ENCODE measurements at places on chromosomes 5 and 9. TPM values are rescaled to one million over a fixed set of nuclear protein-coding genes. Genes with fewer than 3 reads are reported as not detected.

DNA sequence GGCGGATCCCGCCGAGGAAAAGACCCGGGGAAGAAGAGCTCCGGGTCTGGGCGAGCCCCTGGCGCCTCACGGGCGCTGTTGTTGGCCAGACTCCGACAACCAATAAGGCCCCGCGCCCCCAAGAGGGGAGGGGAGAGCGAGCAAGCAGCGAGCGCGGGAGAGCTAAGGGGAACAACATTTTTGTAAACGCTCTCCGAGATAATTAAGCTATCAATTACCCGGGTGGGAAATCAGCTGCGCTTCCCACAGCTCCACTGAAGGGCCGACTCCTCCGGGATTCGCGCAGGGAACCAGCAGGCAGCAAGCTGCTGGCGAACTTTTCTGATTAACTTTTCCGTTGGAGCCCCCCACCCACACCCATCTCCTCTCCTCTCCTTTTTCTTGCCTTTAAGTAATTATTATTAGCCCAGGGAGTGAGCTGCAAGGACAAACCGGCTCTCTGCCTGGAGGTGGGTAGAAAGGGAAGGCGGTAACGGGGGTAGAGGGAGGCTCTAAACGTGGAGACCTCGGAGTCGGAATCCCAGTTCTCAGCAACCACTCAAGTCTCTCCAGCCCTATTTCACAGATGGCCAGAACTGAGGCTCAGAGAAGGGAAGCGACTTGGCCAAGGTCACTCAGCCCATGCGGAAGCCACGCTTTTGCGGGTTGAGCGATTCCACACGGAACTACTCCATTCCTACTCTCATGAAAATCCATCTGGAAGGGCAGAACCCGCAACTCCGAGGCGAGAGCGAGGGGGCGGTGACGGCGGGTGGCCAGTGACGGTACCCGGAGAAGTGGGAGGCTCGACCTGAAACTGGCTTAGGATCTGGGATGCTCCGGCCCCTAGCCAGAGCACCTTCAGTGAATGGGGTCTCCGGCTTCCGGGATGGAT, 1.3 kb downstream of the ASTN2 start:
- peaks cover 26% of the 10 kb centered on the region for H3K4me1 ChIP-seq
- H3K27ac ChIP-seq = no peak overlapping the region
- DNase-seq = peak; percentile 15
- H3K4me3 ChIP-seq = peak overlapping the region; percentile 36
- H3K27me3 ChIP-seq = peaks cover 52% of the 10 kb centered on the region
- no peaks in the 10 kb centered on the region for H3K36me3 ChIP-seq

The DMRTA1 gene
- 0.35 TPM for total RNA-seq

- no peaks in the 10 kb centered on the region for H3K36me3 ChIP-seq
- H3K27ac ChIP-seq = no peak overlapping the region
- DNase-seq = no peak
- H3K4me1 ChIP-seq = no peaks in the 10 kb centered on the region
- no peaks in the 10 kb centered on the region for H3K27me3 ChIP-seq
These were observed 60.3 kb downstream of the TLE4 start for GRCh38 chr9:79632060-79632459.

DNA sequence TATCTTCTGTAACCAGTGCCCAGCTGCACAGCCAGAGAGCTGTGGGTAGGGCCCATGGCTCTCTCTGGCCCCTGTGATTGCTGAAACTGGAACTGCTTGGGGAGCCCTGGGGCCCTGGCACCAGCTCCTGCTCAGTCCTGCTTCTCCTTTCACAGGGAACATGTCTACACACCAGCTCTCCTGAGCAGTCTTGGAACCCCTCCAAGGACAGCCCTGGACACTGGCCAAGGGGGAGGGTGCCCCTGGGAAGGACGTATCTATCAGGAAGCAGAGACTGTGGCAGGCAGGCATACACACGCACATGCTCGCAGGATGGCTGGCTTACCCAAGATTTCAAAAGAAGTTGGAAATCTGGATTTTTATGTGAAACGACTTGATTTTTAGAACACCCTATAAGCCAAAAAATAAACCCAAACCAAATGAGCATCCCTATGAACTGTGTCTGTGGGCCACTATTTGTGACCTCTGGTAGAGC, 8.8 kb upstream of the TRAF1 start:
- no peak overlapping the region for H3K4me3 ChIP-seq
- H3K27ac ChIP-seq = peak overlapping the region; percentile 97
- DNase-seq = peak; percentile 94
- no peaks in the 10 kb centered on the region for H3K27me3 ChIP-seq
- peaks cover 48% of the 10 kb centered on the region for H3K4me1 ChIP-seq

The SH3PXD2B gene
- 19.2 TPM for total RNA-seq

DNA sequence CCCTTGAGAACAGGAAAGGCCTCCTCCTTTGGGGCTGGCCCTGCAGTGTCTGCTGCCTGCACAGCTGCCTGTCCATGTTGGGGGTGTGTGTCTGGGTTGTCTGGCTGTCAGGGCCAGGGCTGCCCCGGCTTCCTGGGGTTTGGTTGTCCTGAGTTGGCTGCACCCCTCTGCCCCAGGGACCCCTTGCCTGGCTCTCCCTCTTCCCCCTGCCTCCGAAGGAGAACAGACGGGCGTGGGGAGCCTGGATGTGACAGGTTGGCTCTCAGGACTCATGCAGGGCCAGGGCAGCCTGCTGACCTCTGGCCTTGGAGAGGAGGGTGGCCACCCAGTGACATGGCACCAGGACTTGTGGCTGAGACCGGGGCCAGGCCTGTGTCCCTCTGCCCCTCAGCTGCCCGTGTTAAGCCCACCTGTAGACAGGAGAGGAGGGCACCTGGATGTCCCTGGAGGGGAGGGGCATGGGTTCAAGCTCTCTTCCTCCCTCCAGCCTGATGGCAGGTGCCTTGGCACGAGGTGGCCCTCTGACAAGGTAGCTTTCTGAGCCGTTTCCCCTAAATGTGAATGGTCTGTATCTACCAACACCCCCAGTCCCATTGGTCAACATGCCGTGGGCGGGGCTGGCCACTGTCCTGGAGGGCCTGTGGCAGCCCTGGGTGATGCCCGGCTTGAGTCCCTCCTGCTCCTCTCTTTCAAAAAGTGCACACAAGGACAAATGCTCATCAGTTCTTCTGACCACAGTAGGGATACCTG, 34.9 kb downstream of the WNK2 start:
- DNase-seq = no peak
- no peak overlapping the region for H3K4me3 ChIP-seq
- no peak overlapping the region for H3K27ac ChIP-seq
- no peaks in the 10 kb centered on the region for H3K27me3 ChIP-seq
- peaks cover 38% of the 10 kb centered on the region for H3K4me1 ChIP-seq

The NTNG2 gene
- 0.58 TPM for total RNA-seq

The ANKRD33B gene
- total RNA-seq = 1.7 TPM

GRCh38 chr9:119370816-119371215, 1.6 kb upstream of the BRINP1 start:
- H3K27me3 ChIP-seq = peaks cover 35% of the 10 kb centered on the region
- H3K4me1 ChIP-seq = no peaks in the 10 kb centered on the region
- H3K27ac ChIP-seq = no peak overlapping the region
- DNase-seq = peak; percentile 61
- no peak overlapping the region for H3K4me3 ChIP-seq

DNA sequence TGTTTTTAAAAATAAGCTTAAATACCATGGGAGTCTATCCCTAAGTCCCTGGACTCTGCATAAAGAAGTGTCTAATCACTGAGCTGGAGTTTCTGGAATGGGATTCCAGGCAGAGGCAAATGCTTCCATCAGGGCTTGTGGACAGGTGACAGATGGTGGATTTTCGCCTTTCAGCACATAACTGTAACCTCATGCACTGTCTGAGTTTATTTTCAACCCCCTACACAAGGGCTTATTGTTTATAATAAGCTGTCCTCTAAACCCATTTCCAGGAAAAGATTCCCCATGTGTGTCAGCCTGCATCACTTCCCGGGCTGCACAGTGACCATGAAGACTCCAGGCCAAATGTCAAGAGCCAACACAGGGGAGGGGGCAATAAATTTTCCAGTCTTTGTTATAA, 264.0 kb downstream of the PIK3R1 start:
- H3K27me3 ChIP-seq = no peaks in the 10 kb centered on the region
- H3K27ac ChIP-seq = peak overlapping the region; percentile 67
- DNase-seq = peak; percentile 89
- no peaks in the 10 kb centered on the region for H3K36me3 ChIP-seq
- no peak overlapping the region for H3K4me3 ChIP-seq
- H3K4me1 ChIP-seq = peaks cover 25% of the 10 kb centered on the region

The NUTM2G gene
- total RNA-seq = not detected

The TIGD6 gene
- total RNA-seq = 3.5 TPM

The LCN15 gene
- not detected for total RNA-seq

The C9orf50 gene
- total RNA-seq = not detected

DNA sequence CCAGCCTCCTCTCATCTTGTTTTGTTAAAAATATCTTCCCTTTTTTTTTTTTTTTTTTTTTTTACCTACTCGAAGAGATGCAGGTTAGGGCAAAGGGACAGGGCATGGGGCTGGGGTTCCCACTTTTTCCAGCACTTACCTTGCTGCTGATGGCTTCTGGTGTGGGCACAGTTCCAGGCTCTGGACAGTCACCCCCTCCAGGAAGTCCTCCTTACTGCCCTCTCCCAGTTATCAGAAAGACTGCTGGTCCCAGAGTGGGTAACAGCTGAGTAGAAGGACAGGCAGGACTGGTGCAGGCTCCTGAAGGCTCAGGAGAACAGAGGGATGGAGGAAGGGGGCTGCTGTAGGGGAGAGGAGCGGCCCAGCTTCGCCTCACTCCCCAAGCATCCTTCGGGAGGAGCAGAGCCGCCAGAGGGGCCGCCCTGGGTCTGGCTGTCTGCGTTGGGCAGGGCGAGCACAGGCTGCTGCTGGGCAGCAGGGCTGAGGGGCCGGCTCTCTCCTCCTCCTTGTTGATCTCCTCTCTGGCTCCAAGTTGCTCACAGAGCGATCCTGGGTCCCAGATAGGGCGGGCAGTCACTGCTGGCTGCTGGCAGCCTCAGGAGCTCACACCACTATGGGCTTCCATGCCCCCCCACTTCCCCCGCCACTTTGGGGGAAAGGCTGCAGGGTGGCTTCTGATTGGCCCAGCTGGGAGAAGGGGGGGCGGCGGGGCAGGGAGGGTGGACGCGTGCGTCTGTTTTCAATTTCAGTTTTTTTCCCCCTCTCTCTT, at the start of gene PDGFRB:
Gene PDGFRB, minus strand, starts transcription at position 588 of the 769 bp plus-strand sequence. CDS start 18,798 bp downstream, outside the sequence.
- H3K4me1 ChIP-seq = peaks cover 73% of the 10 kb centered on the region
- H3K36me3 ChIP-seq = peaks cover 10% of the 10 kb centered on the region
- peak within 1 kb of the TSS; percentile 87 for H3K27ac ChIP-seq
- peak within 1 kb of the TSS; percentile 58 for H3K4me3 ChIP-seq

GRCh38 chr5:149044453-149045088, 18.3 kb downstream of the SH3TC2 start:
- no peak overlapping the region for H3K4me3 ChIP-seq
- no peaks in the 10 kb centered on the region for H3K36me3 ChIP-seq
- H3K4me1 ChIP-seq = no peaks in the 10 kb centered on the region
- no peak overlapping the region for H3K27ac ChIP-seq
- H3K27me3 ChIP-seq = no peaks in the 10 kb centered on the region

The DRD1 gene
- total RNA-seq = under 0.01 TPM

DNA sequence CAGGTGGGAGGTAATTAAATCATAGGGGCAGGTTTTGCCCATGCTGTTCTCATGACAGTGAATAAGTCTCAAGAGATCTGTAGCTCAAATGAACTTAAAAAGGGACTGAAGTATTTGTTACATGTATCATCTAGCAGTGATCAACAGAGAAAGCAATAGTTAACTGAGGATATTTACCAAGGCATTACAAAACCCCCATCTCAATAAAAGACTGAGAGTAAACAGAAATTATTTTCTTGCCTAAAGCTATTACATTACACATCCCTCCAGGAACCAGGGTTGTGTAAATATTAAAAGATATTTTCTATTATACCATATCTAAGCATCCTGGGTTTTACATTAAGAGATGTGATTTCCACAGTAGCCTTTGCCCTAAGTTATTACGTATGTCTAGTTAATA, 169.9 kb downstream of the CTNND2 start:
- DNase-seq = no peak
- no peaks in the 10 kb centered on the region for H3K4me1 ChIP-seq

GRCh38 chr5:128498844-128499455, 39.1 kb downstream of the FBN2 start:
- no peak overlapping the region for H3K4me3 ChIP-seq
- no peaks in the 10 kb centered on the region for H3K4me1 ChIP-seq
- no peaks in the 10 kb centered on the region for H3K27me3 ChIP-seq
- DNase-seq = peak; percentile 86

GRCh38 chr9:87593359-87593980, 95.8 kb downstream of the DAPK1 start:
- DNase-seq = no peak
- no peaks in the 10 kb centered on the region for H3K36me3 ChIP-seq
- H3K27ac ChIP-seq = no peak overlapping the region

GRCh38 chr5:159038907-159039306, 60.8 kb downstream of the EBF1 start:
- DNase-seq = no peak
- no peaks in the 10 kb centered on the region for H3K27me3 ChIP-seq
- no peak overlapping the region for H3K4me3 ChIP-seq

DNA sequence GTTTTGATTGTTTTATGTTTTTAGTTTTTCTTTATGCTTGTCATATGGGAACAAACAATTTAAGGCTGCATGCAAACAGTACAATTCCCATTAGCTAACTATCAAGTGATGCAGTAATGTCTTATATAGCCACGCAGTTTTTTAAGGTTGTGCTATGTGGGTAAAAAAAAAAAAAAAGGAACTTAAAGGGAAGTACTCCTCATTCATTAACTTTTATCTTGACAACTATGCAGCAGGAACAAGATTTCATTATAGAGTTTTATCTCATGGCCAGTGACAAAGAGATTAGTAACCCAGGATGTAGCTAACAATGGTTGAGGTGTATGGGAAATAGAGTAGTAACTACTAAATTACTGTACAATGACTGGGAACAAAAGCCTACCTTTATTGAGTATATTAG, 1008.2 kb upstream of the CDH9 start:
- H3K4me3 ChIP-seq = no peak overlapping the region
- H3K27ac ChIP-seq = no peak overlapping the region
- no peak for DNase-seq
- no peaks in the 10 kb centered on the region for H3K36me3 ChIP-seq

DNA sequence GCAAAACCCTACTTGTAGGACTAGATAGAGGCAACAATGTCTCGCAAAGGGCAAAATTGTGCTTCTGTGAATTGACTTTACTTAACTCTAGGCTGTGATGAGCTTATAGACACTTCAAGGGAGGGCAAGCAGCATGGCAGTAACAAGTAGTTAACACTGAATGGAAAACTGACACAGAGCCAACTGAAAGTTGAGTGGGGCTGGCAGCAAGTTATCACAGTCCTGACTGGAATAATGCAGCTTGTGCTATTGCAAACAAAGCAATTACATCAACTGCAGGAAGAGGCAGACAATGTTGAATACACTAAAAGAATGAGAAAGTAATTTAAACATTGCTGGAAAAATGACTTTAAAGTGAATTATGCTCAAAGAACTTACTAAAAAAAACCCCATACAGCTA, 62.2 kb downstream of the RNF38 start:
- peak; percentile 43 for DNase-seq
- H3K27me3 ChIP-seq = no peaks in the 10 kb centered on the region
- H3K4me1 ChIP-seq = no peaks in the 10 kb centered on the region
- H3K27ac ChIP-seq = no peak overlapping the region
- no peak overlapping the region for H3K4me3 ChIP-seq
- H3K36me3 ChIP-seq = peaks cover 42% of the 10 kb centered on the region

GRCh38 chr9:95874989-95875304, 544 bp upstream of the ERCC6L2 start:
- peaks cover 10% of the 10 kb centered on the region for H3K4me1 ChIP-seq
- H3K27ac ChIP-seq = peak overlapping the region; percentile 100
- no peak overlapping the region for H3K4me3 ChIP-seq
- no peaks in the 10 kb centered on the region for H3K36me3 ChIP-seq
- peak; percentile 81 for DNase-seq

The SLC6A19 gene
- not detected for total RNA-seq

GRCh38 chr9:100425758-100426157, 1.2 kb upstream of the MSANTD3 start:
- no peak overlapping the region for H3K27ac ChIP-seq
- peak; percentile 42 for DNase-seq
- no peak overlapping the region for H3K4me3 ChIP-seq
- peaks cover 16% of the 10 kb centered on the region for H3K4me1 ChIP-seq

The CDX1 gene
- total RNA-seq = 0.27 TPM
